ENCODE measurements at places on chromosomes 3 and 15. TPM values are rescaled to one million over a fixed set of nuclear protein-coding genes. Genes with fewer than 3 reads are reported as not detected.

The FRMD4B gene
- 16.3 TPM for total RNA-seq

The SPATA12 gene
- not detected for total RNA-seq

The GPR27 gene
- 9.3 TPM for total RNA-seq

The HTD2 gene
- total RNA-seq, result 9.1 TPM

The KIF23 gene
- total RNA-seq, result 2.6 TPM

The POPDC2 gene
- 2.9 TPM for total RNA-seq

The MME gene
- 1.5 TPM for total RNA-seq

DNA sequence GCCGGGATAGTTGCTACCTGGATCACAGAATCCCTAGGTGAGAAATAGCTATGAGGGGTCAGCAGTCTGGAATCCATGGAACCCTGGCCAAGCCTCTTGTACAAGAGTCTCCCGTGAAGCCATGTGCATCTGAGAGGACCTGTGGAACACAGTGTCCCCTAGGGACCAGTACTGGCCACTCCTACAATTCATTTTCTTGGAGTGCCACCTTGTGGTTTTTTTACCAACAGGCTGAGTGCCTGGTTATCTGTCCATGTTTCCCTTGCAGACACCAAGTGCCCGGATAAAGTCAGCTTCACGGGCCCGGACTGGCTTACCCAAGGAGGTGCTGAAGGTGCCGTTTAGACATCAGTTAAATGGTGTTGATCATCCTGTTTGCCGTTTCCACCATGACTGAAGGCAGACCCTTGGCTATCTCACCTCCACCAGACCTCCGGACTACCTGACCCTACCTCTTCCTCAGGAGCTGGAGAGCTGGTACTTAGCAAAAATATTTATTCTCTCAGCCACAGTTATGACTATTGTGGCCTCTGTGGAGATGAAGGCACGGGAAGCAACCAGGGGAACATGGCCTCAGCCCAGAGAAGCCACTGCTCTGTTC, 93.9 kb downstream of the RBPMS2 start:
- DNase-seq, result no peak

DNA sequence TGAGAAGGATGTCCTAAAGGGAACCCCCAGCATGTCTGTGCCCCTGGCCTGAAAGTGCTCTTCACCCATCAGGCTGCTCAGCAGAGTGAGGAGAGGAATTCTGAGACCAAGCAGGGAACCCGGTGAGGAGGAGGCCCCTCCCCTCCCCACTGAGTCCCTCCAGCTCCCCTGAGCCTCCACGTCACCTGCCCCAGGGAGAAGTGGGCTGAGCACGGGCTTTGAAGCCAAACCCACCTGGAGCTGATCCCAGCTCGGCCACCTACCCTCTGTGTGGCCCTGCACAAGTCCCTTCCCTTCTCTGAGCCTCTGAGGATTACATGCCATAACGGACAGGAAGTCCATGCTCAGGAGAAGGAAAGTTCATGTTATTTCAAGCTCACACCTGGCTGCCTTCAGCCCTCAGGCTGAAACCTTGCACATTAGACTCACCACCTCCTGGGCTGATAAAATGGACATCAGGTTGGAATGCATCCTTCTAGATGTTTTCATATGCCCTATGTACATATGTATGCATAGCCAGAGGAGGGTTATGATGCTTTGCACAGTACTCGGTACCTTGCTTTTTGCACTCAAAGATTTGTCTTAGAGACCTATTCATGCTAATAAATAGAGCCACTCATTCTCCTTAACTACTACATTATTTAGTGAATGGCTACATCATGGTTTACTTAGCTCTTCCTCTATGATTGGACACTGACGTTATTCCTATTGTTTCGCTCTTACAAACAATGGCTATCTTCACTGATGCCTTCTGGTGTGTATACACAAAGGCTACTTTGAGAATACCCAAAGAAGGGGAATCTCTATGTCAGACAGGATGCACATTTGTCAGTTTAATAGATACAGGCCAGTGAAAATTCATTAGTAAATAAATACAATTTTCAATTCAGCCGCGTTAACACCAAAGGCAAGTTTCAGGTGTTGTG, 31.6 kb upstream of the GATA2 start:
- no peak for DNase-seq

- no peak for DNase-seq
Measured at GRCh38 chr3:188165596-188165995, 11.6 kb downstream of the LPP start.

GRCh38 chr15:33395846-33396245, 85.1 kb downstream of the RYR3 start:
- DNase-seq, result no peak

GRCh38 chr3:128383316-128384235, 83.1 kb downstream of the DNAJB8 start:
- DNase-seq, result no peak

- no peak for DNase-seq
Measured at GRCh38 chr3:180093535-180093934, 56.8 kb upstream of the PEX5L start.

DNA sequence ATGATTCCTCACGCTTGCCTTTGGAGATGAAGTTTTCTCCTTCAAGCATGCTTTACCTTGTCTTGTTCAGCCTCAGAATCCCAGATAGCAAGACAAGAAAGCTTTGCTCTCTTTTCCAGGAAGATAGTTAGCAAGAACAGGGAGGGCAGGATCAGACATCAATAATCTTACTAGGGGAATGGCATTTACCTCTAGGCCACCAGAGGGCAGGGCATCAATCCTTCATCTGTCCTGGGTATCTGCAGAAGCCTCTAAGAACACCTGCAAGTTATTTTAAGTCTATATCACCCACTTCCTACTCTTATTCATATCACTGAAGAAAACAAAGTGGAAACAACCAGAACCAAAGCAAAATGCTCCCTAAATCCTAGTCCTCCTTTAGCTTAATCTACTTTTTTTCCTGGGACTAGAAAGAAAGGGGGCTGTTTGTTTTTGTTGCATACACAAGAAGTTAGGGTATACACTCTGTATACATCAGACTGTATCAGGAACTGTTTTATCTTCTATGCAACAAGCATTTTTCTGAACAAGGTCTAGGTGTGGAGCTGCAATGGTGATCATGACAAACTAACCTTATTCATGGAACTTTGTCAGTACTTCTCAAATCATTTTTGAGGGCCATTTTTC, 862.5 kb downstream of the CADM2 start:
- no peak for DNase-seq

All from ovary (tissue), 10 donors.